ENCODE measurements at places on chromosomes 12 and 14.

DNA sequence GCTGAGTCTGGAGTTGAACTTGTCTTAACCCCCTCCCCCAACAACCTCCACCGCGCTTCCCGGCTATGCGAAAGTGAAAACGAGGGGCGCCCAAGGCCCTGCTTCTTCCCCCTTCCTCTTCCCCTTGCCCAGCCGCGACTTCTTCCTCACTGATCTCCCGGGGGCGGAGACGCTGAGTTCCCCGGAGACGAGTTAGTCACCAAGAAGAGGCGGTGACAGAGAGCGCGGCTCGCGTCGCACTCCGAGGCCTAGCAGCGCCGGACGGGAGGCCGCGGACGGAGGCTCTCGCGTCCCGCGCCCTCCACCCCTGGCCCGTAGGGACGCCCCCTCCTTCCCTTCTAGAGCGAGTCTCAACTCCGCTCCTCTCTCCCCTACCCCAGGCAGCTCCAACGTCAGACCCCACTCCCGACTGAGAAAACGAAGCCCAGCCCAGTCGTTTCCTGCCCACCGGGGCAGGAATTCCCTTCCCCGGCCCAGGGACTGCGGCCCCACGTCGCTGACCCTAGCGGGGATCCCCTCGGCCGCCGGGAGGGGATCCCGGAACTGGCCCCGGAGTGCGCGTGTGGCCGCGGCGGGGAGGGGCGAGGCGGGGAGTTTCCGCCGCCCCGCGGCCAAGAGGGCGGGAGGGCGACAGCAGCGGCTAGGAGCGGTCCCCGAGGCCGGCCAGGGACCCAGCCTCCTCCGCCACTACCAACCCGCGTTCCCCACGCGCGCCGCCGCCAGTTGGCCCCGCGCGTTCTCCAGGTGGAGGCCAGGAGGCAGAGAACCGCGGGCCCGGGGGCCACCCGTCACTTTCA is 1.4 kb downstream of the BAZ1A start:
- DNase-seq, result peak; percentile 24

DNA sequence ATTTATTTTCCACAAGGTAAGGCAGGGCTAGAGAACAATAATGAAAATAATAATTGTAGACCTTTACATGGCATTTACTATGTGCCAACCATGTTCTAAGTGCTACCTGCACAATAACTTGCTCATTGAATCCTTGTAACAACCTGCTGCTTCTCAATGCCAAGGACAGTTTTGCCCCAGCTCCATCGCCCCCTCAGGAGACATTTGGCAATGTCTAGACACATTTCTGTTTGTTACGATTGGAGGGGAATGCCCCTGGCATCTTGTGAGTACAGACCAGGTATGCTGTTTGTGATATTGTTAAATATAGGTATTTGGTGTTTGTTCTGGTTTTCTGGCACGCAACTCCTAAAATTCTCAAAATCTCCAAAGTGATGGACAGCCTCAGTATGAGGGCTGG is 8.1 kb upstream of the ATXN2 start:
- DNase-seq, result no peak

GRCh38 chr14:94998685-94999084 is 158.6 kb downstream of the DICER1 start:
- no peak for DNase-seq

- no peak for DNase-seq
Measured at GRCh38 chr12:71142016-71142415, 15.8 kb downstream of the TSPAN8 start.

DNA sequence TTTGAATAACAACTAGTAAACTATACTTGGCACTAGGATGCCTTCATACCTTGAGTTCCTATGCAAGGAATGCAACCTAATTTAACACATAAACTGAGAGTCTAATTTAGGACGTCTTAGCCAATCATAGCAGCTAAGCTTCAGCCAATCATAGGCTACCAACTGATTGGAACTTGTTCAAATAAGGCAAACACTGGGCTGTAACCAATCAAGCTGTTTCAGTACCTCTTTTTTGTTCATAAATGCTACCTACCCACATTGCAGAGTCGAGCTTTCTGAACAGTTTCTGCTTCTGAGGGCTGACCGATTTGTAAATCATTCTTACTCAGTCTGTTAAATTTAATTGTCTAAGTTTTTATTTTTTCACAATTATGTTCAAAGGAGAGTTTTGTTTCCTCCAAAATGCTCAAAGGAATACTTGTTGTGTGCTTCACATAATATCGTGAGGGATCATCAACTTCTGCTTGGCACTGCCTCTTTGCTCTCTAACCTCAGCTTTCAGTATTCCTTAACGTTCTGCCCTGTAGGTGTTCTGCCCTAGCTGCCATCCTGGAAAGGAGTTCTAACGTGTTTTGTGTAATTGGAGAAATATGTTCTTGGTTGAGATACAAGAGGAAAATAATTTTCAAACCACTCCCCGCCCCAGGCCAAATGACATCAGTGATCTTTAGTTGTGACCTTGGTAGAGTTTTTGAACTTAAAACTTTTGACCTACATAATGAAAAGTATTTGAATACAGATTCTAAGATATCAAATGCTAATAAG is 380.4 kb upstream of the MIS18BP1 start:
- DNase-seq, result no peak

GRCh38 chr14:57559576-57559975 is 65.9 kb upstream of the CCDC198 start:
- DNase-seq, result no peak

DNA sequence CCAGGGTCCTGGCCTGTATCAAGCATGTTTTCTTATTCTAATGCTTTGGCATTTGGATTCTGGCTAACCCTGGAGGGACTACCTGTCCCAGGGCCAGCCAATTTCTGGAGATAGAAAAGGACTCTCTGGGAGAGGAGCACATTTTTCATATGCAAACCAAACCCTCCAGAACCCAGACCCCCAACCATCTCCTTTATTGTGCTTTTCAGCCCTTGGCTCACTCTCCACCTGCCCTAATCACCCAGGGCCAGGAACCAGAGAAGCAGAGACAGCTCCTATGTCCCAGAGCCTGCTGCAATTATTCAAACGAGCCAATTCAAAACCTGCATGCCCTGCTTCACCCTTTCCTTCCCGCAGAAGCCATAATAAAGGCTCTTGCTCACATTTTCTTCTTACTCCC is 23.8 kb downstream of the HSPB8 start:
- no peak for DNase-seq

- no peak for DNase-seq
Measured at GRCh38 chr14:68412505-68413465, 380.1 kb downstream of the ZFP36L1 start.

GRCh38 chr12:96434107-96434506 is 33.9 kb upstream of the CDK17 start:
- DNase-seq, result no peak

DNA sequence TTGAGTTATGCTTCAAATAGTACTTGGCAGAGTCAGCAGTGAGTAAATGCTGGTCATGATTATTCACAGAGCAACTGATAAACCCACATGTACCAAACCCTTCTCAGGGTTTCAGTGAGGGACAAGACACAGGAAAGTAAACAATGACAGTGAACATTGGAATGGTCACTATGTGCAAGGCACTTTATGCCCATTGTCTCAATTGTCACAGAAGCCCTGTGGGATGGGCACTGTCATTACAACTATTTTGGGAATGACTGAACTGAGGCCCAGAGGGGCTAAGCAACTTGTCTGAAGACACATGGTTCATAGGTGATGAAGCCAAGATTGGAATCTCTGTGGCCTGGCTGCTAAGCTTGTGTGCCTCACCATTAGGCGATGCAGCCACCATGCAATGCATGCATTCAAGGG is 238.5 kb downstream of the RBM19 start:
- no peak for DNase-seq

GRCh38 chr14:44392984-44393383 is 114.1 kb downstream of the FSCB start:
- no peak for DNase-seq

- DNase-seq, result no peak
Measured at GRCh38 chr14:77086017-77086727, 11.9 kb upstream of the CIPC start.

DNA sequence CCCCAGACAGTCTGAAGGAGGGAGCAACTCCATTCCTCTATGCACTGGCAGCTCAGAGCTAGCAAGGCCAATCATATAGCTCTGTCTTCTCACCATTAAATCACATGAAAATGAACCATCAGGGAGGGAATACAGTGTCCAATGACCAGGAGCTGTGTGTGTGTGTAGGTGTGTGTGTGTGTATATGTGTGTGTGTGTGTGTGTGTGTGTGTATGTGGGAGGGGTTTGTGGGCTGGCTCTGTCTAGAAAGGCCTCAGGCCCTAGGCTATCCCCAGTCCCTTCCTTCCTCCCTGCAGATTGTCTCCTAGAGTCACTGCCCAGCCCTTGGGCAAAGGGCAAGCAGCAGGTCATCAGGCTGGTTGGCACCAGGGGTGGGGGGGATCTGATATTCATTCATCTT is 5.7 kb upstream of the SUSD6 start:
- DNase-seq, result no peak

DNA sequence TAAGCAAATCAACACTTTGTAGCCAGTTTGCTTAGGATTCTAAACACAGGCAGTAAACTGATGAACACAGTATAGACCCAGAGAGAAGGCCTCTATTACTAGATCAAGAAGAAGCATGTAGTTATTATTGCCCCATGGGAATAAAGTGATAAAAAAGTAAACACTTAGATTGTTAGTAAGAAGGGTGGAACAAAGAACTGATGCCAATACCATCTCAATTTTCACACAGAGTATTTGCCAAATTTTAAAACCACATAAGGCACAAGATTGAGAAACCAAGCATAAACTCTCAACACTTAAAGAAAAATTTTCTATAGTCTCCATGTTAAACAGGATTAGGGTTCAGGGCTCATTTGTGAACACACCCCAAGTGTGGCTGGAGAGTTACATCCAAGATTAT is 77.0 kb upstream of the SYT1 start:
- DNase-seq, result no peak

DNA sequence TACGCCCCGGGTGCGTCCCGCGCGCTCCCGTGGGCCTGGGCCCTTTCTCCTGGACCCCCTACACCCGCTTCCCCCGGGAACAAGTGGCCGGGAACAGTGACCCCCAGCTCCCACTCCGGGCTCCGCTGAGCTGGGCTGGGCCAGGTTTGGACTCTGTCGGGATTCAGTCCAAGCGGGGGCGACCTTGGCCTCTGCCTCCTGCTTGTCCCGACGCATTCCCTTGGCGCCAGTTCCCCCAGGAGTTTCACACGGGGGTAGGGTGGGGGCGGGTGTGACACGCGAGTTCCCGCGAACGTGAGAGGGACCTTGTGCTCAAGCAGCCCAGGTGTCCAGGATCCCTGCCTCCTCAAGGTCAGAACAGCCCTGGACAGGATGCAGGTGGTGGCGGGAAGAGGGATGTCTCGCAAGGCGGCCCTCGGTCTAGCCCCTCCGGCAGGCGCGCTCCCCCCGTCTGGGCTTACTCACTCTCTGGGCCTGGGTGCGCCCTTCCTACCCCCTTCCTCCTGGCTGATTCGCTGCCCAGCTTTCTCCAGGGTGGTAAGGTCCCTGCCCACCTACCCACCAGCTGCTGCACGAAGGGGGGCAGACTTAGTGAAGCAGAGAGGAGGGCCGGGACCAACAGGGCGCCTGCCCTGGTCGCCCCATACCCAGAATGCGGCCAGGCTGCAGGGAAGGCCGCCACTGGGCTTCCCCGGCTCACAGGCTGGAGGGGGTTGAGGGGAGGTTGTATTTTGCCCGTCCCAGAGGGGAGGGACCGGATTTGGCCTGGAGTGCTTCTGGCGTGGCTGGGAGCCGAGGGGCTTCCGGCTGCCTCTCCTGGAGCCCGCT is 862 bp downstream of the CRIP2 start:
- no peak for DNase-seq

DNA sequence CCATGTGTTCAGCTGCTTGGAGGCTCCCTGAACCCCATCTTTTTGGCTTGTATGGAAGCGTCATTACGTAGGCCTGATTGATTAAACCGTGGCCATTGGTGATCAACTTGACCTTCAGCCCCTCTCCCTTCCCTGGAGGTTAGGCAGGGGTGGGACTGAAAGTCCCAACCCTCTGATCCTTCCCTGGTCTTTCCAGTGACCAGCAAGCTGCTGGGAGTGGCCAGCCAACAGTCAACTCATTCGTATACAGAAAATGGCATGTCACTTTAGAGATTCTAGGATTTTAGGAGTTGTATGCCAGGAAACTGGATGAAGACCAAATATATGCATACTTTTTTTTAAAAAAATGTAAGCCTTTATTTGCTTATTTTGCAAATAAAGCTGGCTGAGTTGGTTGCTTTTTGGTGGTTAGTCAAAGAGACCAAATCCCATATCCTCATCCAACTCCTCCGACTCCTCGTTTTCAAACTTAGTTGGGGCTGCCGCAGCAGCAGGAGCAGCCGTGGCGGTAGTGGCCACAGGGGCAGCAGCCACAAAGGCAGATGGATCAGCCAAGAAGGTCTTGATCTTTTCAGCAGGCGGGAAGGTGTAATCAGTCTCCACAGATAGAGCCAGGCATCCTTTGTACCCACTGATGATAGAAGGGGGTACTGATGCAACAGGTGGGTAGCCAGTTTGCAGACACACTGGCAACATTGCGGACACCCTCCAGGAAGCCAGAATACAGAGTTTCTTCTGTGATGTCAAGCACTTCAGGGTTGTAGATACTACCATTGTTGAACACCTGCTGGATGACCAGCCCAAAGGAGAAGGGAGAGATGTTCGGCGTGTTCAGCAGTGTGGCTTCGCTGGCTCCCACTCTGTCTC is 16.6 kb downstream of the NFKBIA start:
- no peak for DNase-seq

DNA sequence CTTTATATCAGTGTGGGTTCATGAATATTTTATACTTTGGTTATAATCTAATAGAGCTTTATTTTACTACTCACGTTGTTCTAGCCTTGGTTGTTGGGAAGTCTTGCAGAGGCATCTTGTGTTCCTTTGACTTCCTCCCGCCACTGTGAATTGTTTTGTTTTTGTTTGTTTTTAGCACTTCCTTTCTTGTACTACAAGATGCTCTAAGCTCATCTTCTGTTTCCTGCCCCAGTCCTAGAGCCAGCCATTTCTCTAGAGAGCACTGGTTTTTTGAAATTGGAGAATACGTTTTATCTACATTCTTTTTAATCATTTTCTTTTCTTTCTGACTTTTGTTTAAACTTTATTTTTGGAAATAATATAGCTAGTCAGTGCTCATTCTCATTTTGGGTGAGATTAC is 15.9 kb upstream of the NUBPL start:
- no peak for DNase-seq

DNA sequence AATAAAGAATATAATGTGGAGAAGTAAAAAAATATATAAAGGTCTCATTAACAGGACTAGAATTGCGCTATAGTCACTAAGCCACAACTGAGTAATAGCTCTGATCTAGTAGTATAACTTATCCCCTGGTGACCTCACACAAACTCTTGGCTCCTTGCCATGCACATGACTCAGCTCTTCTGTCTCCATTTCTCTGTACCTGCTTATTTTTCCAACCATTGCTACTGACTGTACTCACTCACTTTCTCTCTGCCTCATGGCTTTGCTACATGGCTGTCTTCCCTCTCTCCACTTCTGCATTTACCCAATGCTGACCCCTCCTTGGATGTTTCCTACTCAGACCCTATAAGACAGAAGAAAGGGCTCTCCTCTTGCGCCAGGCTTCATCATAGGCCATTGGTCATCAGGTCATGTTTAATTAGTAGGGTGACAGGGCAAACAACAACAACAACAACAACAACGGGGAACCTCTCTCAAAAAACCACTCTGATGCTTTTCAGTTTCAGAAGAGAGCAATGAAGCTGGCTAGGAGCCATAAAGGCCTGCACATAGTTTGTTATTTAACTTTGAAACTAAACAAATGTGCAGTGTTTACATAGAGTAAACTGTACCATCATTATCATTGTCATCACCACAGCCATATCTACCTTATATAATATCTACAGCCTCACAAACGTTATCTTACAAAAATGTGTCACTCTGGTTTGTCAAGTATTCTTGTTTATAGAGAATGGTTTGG is 25.6 kb upstream of the KRAS start:
- no peak for DNase-seq
